HuH-7 (cell line): ENCODE measurements at places on chromosomes 5 and 9.

- no peak for DNase-seq
Observed at GRCh38 chr5:58284886-58285285, 175.0 kb downstream of the PLK2 start.

- no peak for DNase-seq
Observed at GRCh38 chr5:177458912-177459350, 12.3 kb downstream of the PRR7 start.

- DNase-seq: no peak
Observed at GRCh38 chr5:159804121-159804520, 112.2 kb upstream of the ADRA1B start.

DNA sequence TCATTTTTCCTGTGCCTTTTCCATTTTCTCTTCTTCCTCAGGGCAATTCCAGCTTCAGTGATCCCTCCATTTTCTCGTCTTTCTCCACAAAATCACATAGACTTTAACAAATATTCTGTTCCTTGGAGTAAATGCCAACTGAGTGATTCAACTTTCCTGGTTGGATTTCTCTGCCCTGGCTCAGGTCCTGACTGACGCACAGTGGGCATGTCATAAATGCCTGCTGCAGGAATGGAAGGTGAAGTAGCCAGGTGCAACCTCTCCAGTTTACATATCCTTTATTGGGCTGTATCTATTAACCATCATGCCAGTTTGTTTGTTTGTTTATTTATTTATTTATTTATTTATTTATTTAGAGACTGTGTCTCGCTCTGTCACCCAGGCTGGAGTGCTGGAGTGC lies 95.1 kb downstream of the MEF2C start:
- DNase-seq: no peak

GRCh38 chr9:109477258-109478050 lies 20.7 kb downstream of the PTPN3 start:
- DNase-seq: peak; percentile 91
